ENCODE measurements at places on chromosomes 11 and 22.
A peak's percentile ranks its signal among the peaks of the same experiment; 100 is the strongest.

GRCh38 chr11:75240311-75241035 is at the start of gene TPBGL:
TSS of gene TPBGL (plus strand) at chr11:75240774. CDS start at chr11:75241050, 276 bp downstream.
- DNase-seq: peak; percentile 16

- no peak for DNase-seq
Observed at GRCh38 chr22:48258811-48259210, 1496.4 kb downstream of the TBC1D22A start.

GRCh38 chr11:102390667-102391465 is 43.9 kb downstream of the BIRC2 start:
- peak; percentile 75 for DNase-seq

DNA sequence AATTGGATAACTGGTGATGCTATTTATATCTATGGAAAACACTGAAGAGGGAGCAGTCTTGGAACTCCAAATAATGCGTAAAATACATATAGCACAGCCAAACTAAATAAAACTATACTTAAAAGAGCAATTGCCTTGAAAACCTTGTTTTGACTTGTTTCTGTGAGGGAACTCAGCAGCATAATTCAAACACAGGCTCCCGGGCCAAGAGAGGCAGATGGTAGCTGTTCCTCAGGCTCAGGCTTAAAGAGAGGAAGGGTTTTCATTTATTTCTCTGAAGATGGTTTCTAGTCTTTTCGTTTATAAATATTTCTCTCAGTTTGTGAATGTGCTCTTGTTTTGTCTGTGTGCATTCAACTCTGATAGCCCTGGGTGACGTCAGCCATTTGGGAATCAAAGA is 82.4 kb downstream of the FANCF start:
- no peak for DNase-seq

- DNase-seq: no peak
Observed at GRCh38 chr11:44708009-44708408, 18.8 kb upstream of the TSPAN18 start.

- no peak for DNase-seq
Observed at GRCh38 chr22:50536226-50536625, 6.4 kb upstream of the TYMP start.

GRCh38 chr22:32584650-32585049 is 110.0 kb downstream of the FBXO7 start:
- peak; percentile 70 for DNase-seq

DNA sequence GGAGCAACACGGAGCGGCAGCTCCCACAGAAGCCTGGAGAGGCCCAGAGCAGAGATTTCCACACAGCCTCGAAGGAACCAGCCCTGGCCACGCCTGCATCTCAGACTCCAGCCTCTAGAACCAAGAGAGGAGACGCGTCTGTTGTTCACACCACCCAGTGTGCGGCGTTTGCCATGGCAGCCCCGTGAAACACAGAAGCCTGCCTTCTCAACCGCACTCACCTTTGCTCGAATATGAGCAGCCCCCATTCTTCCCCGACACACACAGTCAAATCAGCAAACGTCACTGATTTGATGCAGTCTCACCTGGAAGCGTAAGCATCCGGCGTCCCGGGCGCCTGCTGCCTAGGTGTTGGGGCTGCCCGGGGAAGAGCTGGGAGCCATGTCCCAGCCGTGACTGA is 14.2 kb upstream of the TALDO1 start:
- DNase-seq: no peak

DNA sequence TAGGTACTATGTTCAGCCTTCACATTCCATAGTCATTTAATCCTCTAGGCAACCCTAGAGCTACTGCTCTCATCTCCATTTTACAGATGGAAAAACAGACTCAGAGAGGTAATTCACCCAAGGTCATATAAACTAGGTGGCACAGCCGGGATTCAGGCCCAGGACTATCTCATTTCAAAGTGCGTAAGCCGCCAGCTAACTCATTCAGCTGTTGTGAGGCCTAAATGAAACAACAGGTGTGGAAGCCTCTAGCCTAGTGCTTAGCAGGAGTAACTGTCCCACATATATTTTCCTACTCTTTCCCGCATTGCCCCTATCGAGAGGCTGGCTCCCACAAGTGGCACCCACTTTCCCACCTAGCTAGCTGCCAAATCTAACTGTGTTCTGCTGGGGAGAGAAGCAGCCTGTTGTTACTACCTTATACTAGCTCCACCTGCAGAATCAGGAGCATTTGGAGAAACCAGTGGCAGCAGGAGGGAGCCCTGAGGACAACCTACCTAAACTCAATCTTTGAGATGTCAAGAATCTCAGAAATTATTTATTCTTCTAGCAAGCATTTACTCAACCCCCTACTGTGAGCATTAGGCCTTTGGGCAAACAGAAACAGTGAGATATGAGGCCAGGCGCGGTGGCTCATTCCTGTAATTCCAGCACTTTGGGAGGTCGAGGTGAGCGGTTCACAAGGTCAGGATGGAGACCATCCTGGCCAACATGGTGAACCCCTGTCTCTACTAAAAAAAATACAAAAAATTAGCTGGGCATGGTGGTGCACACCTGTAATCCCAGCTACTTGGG is 20.9 kb downstream of the PRG3 start:
- DNase-seq: no peak

GRCh38 chr22:22728382-22728781 is 84.0 kb downstream of the GGTLC2 start:
- DNase-seq: no peak

DNA sequence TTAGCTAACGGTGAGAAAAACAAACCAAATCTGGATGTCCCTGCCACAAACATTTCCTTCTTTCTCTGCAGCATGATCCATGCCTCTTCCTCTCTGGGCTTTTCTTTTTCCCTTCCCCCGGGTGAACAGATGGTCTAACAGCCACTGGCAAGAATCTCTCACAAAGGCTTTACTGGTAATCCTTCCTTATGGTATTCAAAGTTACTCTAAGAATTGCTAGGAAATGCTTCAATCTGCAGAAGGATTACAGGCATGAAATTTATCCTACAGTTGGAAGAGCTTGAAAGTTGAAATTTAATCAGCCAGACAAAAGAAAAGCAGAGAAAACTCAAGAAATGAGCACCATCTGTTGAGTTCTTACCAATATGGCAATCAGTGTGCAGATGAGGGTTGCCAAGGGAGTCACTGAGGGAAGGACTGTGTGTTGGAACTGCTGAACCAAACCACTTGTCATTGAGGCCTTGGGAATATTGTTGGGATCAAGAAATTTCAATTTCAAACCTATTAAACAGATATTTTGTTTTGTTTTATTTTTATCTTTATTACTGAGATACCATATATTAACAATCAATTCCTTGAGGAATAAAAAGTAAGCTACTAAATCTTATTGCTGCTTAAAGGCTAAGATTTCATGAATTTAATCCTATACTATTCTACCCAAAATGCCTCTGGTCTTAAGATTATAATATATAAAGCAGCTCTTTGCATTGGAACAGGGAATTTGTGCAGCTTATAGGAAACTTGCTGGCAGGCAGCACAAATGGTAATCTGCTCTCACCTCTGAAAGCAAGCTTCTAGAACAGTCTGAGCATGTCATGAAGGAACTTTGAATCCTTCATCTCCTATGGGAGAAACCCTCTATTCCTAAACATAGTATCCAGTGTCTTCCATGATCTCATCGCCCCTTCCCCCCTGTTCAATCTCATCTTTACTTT is 29.7 kb upstream of the NDUFC2 start:
- DNase-seq: no peak

Measured in EH (cell line).